ENCODE measurements at places on chromosomes 5 and 9.

GRCh38 chr9:125515281-125515680 is 191.7 kb downstream of the MAPKAP1 start:
- DNase-seq = no peak

DNA sequence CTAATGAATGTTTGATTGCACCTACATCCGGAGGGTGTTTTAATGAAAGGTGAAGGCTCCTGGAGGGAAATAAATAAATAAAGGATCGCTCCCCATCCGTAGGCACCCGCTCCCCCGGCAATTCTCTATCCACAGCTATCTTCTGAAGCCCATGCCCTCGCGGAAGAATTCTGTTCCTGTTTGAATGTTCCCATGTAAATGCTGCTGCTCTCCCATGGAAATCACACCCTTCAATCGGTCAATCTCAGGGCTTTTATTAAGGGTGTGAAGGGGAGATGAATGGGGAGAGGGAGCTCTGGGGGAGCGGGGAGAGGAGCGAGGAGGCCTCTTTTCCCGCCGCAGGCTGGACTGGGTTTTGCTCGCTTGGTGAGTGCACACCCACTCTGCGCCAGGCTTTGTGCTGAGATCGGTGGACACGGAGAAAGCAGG is 21.1 kb upstream of the ARAP3 start:
- DNase-seq = no peak

GRCh38 chr9:87372356-87372851 is 125.3 kb upstream of the DAPK1 start:
- DNase-seq = no peak

DNA sequence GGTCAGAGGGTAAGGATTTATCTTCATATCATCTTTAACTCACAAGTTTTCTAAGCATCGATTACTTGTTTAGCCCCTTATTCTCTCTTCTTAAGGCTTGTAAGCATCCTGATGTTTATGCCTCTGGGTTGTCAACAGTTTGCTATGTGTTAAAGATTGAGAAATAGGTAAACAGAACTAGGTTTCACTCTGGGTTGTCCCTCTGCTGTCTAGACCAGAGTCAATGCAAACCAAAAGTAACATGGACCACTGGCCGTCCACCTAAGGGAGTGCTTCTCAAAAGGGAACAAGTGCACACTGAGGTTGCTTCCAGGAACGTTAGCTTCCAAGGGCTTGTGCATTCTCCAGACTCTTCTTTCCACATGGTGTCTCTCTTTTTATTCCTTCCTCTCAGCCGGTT is 39.9 kb upstream of the HAPLN1 start:
- DNase-seq = no peak

GRCh38 chr5:72305194-72306142 is 14.6 kb downstream of the MRPS27 start:
- DNase-seq = no peak

DNA sequence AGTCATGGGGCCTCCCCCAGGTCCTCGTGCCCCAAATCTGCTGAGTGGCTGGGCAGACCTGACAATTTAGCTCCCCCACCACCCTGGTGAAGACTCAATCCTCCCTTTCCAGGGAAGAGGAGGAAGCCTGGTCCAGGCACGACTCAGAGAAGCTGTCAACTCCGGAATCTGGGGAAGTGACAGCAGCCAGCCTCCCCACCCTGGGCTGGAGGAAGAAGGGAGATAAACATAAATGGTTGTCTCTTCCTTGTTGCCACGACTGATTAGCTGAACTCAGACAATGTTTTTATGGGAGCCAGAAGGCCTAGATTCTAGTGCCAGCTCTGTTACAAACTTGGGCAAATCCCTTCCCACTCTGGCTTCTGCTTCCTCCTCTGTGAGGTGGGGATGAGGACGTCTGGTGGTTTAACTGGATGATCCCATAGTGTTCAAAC is 15.4 kb downstream of the CCDC69 start:
- no peak for DNase-seq

DNA sequence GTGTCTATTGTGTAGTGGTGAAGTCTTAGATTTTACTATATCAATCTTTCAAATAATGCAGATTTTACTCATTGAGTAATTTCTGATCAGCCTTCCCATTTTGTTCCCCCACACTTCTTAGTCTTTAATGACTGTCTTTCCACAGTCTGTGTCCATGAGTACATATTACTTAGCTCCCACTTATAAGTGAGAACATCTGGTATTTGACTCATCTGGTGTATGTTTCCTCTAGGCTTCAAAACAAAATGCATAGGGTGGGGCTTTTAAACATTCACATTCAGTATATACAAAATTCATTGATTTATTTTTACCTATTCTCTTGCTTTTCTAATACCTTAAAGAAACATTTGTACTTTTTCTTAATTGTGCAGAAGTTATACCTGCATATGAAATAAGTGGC is 513.0 kb downstream of the MTRR start:
- DNase-seq = no peak

- no peak for DNase-seq
Observed at GRCh38 chr5:139299486-139299885, 5.9 kb downstream of the MATR3 start.

GRCh38 chr5:40410231-40410861 is 269.4 kb upstream of the PTGER4 start:
- no peak for DNase-seq

GRCh38 chr5:174464504-174465165 is 259.7 kb upstream of the MSX2 start:
- no peak for DNase-seq

- no peak for DNase-seq
Observed at GRCh38 chr9:14909601-14909960, 647 bp downstream of the FREM1 start.

- no peak for DNase-seq
Observed at GRCh38 chr5:133362438-133362837, 249.9 kb downstream of the FSTL4 start.

GRCh38 chr9:129554649-129555048 is 66.3 kb downstream of the C9orf50 start:
- DNase-seq = no peak

DNA sequence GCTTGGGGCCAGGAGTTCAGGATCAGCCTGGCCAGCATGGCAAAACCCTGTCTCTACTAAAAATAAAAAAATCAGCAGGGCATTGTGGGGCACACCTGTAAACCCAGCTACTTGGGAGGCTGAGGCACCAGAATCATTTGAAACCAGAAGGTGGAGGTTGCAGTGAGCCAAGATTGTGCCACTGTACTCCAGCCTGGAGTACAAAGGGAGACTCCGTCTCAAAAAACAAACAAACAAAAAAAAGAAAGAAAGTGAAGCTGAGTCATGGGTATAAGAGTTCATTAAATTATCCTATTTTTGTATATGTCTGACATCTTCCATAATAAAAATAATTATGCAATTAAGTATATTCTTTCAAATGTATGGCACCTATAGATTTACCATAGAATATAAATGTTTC is 37.2 kb downstream of the CHD1 start:
- DNase-seq = no peak

- no peak for DNase-seq
Observed at GRCh38 chr9:131703697-131704096, 36.2 kb downstream of the RAPGEF1 start.

GRCh38 chr5:39116344-39117170 is 42.4 kb upstream of the RICTOR start:
- DNase-seq = no peak

DNA sequence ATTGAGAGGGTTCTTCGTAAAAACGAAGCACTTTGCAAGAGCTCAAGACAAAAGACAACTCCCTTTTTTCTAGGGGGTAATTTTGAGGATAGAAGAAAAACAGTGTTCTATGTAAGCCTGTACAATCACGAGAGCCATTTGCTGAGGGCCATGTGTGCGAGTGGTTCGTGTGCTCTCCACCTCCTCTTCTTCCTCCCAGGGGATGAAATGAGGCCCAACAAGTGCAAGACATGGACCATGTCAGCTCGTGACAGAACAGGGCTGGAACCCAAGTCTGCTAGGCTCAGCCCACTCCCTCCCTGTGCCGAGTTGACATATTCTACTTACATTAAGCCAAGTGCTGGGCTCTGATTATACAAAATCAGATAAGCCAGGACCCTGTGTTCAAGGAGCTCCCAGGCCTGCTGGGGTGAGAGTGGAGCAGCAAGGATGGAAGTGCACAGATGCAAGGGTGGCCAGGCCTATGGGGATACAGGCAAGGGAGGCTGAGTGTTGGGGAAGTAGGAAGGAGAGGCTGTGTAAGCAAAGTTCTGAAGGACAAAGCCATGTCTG is 97.9 kb upstream of the MSX2 start:
- DNase-seq = no peak

- peak; percentile 2 for DNase-seq
Observed at GRCh38 chr5:106288979-106289378, 1381.8 kb downstream of the EFNA5 start.

DNA sequence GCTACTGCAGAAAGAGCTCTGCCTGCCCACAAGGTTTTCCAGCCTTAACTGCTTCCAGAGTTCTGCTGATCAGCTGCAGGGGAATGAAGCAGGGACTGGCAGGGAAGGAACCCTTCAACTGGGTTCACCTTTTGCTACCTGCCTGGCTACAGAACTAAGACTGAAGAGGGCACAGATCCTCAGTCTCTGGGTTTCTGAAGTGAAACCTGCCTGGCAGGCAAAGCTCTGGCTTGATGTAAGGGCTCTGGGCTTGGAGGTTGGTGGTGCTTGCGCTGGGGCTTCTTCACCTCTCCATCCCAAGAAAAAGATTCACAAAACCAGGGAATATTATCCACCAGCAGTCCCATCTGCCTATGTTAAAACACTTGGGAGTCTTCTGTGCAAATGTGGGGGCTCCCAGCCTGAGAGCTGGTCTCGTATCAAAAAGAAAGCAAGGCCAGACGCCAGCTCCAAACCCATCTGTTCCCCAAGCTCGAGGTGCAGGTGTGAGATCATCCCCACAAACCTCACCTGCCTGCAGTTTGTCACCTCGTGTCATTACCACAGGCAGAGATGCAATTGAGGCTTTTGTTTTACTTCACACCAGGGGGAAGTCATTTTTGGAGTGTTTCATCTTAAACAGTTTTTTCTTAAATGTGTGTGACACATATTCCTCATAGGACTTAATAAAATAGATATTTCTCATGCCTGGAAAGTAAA is 58.3 kb downstream of the BNC2 start:
- no peak for DNase-seq

- no peak for DNase-seq
Observed at GRCh38 chr5:127011961-127012644, 18.3 kb downstream of the MARCHF3 start.

GRCh38 chr9:137030538-137031527 is 1.1 kb downstream of the FUT7 start:
- DNase-seq = no peak

- no peak for DNase-seq
Observed at GRCh38 chr5:73301208-73301901, 128.4 kb downstream of the TMEM174 start.

GRCh38 chr9:94919376-94920098 is 193.0 kb downstream of the AOPEP start:
- DNase-seq = no peak

- DNase-seq = no peak
Observed at GRCh38 chr9:137058521-137059234, 4.8 kb upstream of the ENTPD2 start.

GRCh38 chr9:101148344-101148743 is 119.8 kb downstream of the PLPPR1 start:
- no peak for DNase-seq

GRCh38 chr5:1419476-1420210 is 25.6 kb downstream of the SLC6A3 start:
- DNase-seq = no peak

DNA sequence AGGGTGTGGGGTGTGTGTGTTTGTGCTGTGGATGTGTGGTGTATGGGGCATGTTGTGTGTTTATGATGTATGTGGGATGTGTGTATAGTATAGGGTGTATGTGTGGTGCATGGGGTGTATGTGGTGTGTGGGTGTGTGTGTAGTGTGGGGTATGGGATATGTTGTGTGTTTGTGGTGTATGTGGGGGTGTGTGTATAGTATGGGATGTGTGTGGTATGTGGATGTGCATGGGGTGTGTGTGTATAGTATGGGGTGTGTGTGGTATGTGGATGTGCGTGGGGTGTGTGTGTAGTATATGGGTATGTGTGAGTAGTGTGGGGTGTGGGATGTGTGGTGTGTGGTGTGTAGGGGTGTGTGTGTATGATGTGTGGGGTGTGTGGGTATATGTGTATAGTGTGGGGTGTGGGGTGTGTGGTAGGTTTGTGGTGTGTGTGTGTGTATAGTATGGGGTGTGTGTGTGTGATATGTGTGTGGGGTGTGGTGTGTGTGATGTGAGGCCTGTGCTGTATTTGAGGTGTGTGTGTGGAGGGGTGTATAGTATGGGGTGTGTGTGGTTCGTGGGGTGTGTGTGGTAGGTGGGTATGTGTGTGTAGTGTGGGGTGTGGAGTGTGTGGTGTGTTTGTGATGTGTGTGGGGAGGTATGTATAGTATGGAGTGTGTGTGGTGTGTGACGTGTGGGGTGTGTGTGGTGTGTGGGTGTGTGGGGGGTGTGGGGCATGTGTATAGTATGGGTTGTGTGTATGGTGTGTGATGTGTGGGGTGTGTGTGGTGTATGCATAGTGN is 10.5 kb downstream of the ECSCR start:
- DNase-seq = no peak

- DNase-seq = no peak
Observed at GRCh38 chr9:120308495-120308894, 271.5 kb downstream of the CDK5RAP2 start.

DNA sequence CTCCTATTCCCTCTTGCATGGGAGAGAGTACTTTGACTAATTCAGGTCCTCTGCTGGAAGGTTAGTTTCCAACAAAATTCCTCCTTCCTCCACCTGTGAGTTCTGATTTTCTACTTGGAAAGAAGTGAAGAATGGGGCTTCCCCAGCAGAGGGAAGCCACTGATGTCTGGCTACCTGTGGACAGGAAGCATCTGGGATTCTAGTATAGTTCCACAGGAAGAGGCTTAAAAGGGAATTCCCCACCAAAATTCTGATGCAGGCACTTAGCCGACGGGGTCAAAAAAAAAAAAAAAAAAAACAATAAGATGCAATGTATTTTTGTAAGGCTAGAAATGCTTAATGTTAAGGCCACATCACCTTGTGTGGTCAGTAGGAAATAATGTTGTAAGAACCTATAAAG is 33.4 kb downstream of the PCDHGC5 start:
- no peak for DNase-seq

DNA sequence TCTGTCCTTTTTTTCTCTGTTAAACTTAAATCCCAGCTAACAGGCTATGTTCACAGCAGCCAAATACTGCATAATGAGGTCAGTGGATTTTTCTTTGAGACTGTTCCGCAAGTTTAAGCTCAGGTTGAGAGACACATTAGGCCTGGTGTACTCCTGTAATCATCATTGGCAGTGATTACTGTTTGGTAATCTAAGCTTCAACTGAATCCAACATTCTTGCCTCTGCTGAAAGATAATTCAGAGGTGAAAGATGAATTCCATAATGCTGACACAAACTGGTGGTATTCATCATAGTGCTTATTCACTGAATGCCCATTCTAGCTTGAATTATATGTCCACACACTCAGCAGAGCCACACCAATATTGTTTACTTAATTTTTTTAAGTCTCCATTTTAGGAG is 108.5 kb downstream of the NFIB start:
- DNase-seq = peak; percentile 61

GRCh38 chr9:131010482-131011273 is 1.7 kb downstream of the LAMC3 start:
- DNase-seq = no peak

- DNase-seq = no peak
Observed at GRCh38 chr9:7300484-7300883, 499.1 kb downstream of the DMAC1 start.

Measured in AG08395 (cell line).